ENCODE measurements at places on chromosomes 4 and X.

- no peak for DNase-seq
These were observed 39.3 kb downstream of the TMEM150C start for GRCh38 chr4:82522472-82522871.

DNA sequence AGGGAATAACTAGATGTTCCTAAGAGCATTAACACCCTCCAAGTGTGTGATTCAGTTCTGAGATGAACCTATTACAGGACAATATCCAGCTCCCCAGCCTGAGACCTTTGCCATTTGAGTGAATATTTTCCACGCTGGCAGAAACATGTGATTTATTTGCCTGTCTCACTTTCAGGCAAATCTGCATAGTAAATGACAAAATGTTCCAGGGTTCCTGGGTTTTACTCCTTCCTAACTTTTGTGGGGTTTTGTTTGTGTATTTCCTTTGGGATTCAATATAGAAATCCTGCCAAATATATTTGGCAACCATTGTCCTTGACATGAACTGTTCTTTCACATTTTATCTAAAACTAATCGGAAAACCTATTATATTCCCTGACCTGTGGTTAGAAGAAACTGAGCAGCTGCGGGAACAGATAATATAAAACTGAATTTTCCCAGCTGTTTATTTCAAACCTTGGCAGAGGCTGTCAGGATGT is 12.5 kb downstream of the F8 start:
- no peak for DNase-seq

- DNase-seq, result no peak
These were observed 235.8 kb downstream of the RBMX2 start for GRCh38 chrX:130637591-130637990.

GRCh38 chr4:7593646-7594412 is 159.1 kb upstream of the PSAPL1 start:
- DNase-seq, result no peak

- DNase-seq, result no peak
These were observed 115.2 kb downstream of the SORCS2 start for GRCh38 chr4:7307394-7308099.

GRCh38 chr4:97978791-97979488 is 164.3 kb downstream of the STPG2 start:
- DNase-seq, result no peak

GRCh38 chrX:134148172-134148692 is 88.8 kb upstream of the CCDC160 start:
- DNase-seq, result no peak

- DNase-seq, result no peak
These were observed 105.2 kb upstream of the FRG1 start for GRCh38 chr4:189835505-189835904.

DNA sequence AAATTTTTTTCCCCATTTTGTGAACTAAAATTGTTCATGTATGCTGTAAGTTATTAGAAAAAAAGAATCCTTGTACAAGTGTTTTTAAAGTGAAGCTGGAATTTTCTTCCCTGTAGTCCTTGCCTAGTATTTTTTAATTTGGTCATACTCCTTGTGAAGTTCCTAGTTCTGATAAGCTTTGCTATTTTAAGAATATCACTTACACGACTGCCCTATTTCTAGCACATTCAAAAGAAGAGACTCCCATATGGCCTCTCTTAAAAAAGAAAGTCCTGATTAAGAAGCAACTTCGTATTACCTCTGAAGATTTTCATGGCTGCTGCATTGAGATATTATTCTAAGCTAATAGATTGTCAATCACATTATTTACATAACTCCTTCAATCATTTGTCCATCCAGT is 87.2 kb downstream of the KLHL8 start:
- DNase-seq, result no peak

DNA sequence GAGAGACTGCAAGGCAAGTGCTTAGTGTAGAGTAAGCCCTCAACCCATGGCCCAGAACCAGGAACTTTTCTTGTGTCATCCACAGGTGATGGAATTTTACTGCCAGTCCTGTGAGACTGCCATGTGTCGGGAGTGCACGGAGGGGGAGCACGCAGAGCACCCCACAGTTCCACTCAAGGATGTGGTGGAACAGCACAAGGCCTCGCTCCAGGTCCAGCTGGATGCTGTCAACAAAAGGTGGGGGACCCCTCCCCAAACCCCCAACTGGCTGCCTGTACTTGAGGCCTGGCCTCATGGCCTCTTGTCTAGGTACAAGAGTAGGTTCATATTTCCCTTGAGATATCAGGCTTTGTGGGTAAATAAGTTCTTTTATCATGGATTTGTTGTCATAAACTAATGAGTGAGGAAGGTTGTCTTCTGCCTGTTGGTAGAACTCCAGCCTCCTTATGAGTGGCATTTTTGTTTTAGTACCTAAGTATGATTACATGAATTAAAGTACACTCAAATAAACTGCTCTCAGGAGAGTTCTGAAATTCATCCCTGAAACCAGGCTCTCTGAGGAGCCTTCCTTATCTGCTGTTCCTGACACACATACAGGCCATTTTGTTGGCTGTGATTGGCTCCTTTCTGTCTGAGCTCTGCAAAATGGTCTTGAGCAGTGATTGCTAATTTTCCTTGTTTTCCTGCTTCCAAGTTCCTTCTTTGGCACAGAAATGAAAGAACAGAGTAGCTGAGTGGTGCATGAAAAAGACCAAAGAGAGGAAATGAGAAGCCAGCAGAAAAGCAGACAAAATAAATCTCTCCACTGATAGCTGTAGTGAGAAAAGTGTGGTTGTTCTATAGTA is 51.4 kb upstream of the MND1 start:
- DNase-seq, result no peak

DNA sequence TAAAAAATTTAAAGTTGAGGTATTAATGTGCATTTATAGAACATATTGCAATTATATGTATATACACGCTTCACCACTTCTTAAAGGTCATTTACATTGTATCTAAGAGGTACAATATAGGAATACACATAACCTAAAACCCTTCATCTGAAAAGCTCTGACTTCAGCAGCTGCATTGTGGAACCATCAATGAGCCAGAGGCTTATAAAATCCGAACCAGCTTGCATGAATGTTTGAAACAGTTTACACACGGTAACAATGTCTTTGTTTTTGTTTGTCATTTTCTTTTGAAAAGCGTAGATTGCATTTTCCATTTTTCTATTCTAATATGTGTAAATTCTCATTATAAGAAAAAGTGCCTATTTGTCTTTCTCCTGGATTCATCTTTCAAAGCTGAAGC is 221.6 kb downstream of the DCLK2 start:
- DNase-seq, result no peak

- no peak for DNase-seq
These were observed 342.5 kb upstream of the FSTL5 start for GRCh38 chr4:162506253-162506652.

DNA sequence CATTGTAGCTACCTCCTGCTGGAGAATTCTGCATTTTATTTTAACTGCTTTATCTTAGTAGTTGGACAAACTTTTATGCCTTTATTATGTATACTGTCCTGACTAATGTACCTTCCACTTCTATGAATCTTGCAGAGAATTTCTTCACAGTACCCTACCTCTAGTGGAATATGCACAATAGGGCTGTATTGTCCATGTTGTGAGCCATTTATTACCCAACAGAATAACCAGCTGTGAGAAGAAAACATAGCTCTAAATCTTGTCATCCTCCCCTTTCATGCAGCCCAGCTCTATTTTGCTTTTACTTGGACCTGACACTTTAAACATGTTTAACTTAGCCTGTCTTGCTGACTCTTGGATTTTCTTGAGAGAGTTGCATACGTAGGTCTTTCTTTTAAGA is 56.2 kb downstream of the MCUB start:
- DNase-seq, result no peak

DNA sequence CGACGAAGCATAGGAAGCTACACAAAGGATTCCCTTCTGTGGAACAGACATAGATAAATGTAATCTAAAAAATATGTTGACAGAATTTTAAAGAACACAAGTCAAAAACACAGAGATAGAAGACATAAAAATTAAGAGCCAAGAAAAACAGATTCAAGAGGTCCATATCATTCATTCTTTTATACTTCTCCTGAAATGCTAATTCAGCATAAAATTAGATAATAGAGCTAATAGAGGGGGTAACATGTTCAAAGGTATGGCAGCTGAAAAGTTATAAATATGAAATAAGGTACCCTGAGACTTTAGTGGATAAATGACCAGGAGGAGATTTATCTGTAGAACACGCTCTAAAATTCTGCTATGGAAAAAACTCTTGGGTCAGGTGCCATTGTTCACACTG is 37.4 kb upstream of the PRSS48 start:
- DNase-seq, result no peak

GRCh38 chr4:177250056-177250696 is 59.5 kb upstream of the NEIL3 start:
- DNase-seq, result peak; percentile 23

All from stimulated activated CD8-positive, alpha-beta memory T cell treated with anti-CD3 and anti-CD28 coated beads, Interleukin-4, amount 100 ng/mL, for 1 hour (primary cell).